Stimulated activated CD4-positive, alpha-beta T cell treated with anti-CD3 and anti-CD28 coated beads, Interleukin-12 subunit alpha, Interleukin-12 subunit beta, amount 100 ng/mL, for 48 hours (primary cell): ENCODE measurements at places on chromosomes 5 and 9.

DNA sequence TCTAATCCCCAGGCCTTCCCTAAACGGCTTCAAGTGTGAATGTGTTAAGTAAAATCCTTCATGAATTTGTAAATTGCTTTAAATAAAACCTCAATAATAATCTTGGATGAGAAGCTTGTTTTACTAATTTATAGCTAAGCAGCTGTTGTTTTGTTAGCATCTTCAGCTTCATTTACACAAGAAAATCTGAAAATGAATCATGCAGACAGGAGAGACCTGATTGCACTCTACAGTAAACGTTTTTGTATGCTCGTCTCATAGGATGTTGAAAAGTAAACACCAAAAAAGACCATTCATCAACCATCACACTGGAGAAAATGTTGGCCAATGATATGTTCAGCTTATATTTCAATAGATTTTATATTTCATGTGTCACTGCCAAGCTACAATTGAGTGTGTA is 40.4 kb upstream of the MAP3K1 start:
- DNase-seq, result no peak

DNA sequence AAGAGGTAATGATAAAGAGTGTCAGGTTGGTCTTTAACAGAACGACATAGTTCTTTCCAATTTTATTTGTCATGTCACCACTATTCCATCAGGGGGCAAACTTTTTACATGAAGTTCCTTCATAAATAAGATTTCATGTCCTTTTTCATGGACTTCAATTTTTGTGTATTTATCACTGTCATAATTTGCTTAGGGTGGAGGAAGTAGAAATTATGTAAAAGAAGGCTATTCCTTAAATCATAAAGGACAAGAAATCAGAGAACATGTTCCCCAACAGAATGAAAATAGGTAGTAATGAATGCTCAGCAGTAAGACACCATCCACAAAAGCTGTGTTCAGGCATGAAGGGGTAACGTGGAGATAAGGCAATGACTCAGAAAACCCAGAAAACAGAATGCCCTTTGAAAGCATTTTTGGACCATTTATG is 72.7 kb downstream of the ZFAND5 start:
- DNase-seq, result no peak

DNA sequence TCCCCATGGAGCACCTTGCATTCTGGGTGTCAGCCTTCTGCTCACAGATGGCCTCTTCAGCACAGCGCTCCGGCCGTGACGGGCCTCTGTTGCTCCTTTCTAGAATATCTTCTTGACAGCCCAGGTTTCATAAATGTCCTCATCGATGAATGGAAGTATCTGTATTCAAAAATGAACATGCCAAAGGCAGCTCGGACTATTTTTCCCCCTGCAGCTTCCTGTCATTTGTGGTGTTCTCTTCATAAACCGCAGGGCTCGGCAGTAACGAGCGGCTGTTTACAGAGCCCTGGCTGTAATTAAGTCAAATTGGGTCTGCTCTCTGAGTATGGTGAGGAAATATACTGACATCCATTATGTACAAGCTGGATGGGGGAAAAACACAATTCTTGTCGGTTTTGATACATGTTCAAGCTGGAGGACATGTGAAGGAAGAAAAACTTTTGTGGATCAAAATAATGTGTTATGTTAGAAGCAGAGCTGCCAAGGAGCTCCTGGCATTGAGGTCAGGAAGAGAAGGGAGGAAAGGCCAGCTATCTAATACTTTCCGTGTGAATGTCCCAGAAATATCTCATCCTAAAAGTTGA is 154.1 kb upstream of the CD180 start:
- DNase-seq, result no peak

GRCh38 chr5:66507106-66507505 is 89.1 kb upstream of the MAST4 start:
- DNase-seq, result no peak

- DNase-seq, result peak; percentile 59
These were observed 19.2 kb downstream of the KCTD16 start for GRCh38 chr5:144189800-144190429.

GRCh38 chr5:153088538-153088937 is 401.9 kb upstream of the GRIA1 start:
- DNase-seq, result no peak

DNA sequence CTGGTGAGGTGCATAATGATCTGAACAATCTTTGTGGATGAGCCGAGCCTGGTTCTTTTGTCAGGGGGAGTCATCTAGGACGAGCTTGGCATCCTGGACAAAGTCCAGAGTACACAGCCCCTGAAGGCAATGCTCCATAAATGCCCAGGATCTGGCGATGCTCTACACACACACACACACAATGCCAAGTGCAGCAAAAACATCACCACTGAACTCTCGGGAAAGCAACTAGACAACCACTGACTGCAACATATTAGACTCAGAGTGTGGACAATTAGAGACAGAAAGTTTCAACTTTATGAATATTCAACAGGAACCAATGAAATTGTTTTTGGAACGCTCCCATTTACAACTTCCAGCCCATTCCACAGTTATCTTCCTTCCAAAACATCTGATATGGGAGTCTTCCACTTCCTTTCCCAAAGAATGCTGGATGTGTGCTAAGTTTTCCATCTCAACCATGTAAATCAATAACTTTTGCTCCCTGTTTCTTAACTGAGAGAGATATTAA is 227.6 kb upstream of the ANKRD55 start:
- DNase-seq, result no peak

- DNase-seq, result no peak
These were observed 92.0 kb downstream of the C9orf152 start for GRCh38 chr9:110115826-110116542.

GRCh38 chr5:144202726-144203125 is 32.1 kb downstream of the KCTD16 start:
- no peak for DNase-seq

DNA sequence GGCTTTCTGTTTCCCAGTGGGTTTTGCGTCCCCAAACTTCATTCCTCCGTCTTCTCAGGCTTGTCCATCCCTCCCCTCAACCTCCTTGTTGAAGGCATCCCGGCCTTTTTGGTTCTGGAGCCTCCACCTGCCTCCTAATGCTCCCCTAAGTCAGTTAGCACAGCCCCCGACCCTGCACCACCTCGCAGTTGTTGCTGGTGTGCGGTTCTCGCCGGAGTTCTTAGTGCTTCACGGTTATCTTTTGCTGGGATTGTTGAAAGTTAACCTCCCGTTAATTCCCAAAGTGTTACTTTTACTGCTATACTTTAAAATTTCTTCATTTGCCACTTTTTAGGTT is 447 bp downstream of the UBLCP1 start:
- no peak for DNase-seq

- no peak for DNase-seq
These were observed 32.9 kb upstream of the ENTREP1 start for GRCh38 chr9:69292078-69292477.

GRCh38 chr9:131837316-131837715 is 97.4 kb upstream of the RAPGEF1 start:
- no peak for DNase-seq

- no peak for DNase-seq
These were observed 242.5 kb downstream of the BNC2 start for GRCh38 chr9:16627967-16628366.

DNA sequence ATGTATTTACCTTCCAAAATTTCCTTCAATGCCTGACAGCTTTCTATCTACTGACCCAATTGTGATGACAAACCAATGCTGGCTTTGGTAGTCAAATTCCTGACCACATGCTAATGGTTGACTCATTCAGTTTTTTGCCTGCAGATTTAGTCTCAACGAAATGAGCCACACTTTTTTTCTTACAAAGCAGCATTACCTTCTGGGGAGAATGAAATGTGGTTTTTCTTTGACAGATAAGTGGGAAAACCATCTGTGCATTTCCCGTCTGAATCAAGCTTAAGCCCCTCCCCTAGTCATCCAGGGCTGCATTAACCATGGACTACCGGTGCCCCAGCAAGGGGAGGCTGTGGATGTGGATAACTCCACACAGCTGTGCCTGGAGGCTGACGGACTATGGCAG is 99.6 kb upstream of the TAF11L2 start:
- DNase-seq, result no peak

- DNase-seq, result no peak
These were observed 990.4 kb upstream of the ACO1 start for GRCh38 chr9:31394015-31394473.

GRCh38 chr5:132274050-132274792 is 16.7 kb downstream of the PDLIM4 start:
- DNase-seq, result no peak

- no peak for DNase-seq
These were observed 813.4 kb downstream of the TLE1 start for GRCh38 chr9:80875947-80876346.

- DNase-seq, result no peak
These were observed 152.2 kb downstream of the ADAMTSL1 start for GRCh38 chr9:18626046-18626698.

GRCh38 chr5:131252824-131253171 is 11.1 kb upstream of the CDC42SE2 start:
- peak; percentile 60 for DNase-seq

- DNase-seq, result no peak
These were observed 1.8 kb downstream of the RNF130 start for GRCh38 chr5:180069589-180070247.

GRCh38 chr9:89837162-89837933 is 232.5 kb downstream of the GADD45G start:
- no peak for DNase-seq

DNA sequence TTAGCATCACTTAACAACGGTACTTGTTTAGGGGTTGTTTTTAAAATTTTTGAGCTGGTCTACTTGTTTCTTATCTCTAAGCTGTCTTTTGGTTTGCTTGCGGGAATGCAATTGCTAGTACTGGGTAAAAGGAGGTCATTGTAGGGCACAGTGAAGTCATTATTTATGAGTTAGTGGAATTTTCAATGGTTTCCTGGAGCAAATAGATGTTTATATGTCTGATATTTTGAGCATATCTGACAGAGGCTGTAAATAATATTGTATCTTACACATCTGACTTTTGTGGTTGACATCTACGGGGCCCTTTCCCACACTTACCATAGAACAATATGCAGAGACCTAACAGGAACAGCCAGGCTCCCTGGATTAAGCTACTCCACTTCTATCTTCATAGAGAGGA is 90.4 kb upstream of the IL6ST start:
- DNase-seq, result no peak

DNA sequence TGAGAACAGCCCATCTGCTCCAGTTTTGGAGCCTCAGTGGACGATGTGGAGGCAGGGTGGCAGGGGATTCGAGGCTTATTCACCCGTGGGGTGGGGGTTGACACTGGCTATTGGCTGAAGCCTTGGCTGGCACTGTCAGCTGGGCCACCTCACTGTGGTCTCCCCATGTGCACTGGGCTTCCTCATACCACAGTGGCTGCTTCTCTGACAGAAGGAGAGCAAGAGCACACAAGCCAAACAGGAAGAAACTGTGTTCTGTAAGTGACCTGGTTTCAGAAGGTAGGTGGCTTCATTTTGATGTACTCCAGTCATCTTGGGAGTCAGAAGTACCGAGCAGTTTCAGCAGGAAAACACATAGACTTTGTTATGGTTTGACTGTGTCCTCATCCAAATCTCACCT is 24.7 kb upstream of the CTNND2 start:
- DNase-seq, result no peak

DNA sequence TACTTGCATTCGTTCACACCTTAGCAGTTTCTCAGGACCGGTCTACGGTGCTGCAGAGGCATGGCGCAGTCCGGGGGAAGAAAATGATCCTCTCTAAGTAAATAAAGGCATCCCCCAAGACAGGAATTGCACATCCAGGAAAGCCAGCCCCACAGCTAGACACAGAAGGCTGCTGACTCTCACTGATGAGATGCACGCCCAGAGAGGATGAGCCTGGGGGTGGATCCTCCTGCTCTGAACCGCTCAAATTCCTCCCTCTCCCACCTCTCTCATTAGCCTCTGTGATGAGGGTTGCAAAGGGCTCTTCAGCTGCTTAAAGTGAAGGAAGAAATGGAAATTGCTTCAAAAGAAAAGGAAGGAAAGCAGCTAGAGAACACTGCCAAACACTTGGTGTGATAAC is 132.4 kb downstream of the TTLL11 start:
- DNase-seq, result no peak
